Left cardiac atrium (tissue), 4 donors: ENCODE measurements at places on chromosomes 2 and 18. TPM values are rescaled to one million over a fixed set of nuclear protein-coding genes. Genes with fewer than 3 reads are reported as not detected.

GRCh38 chr2:102057502-102058292 is 65.9 kb downstream of the IL1R2 start:
- peak; percentile 79 for DNase-seq

- DNase-seq: no peak
Measured at GRCh38 chr2:71281950-71282349, 49.6 kb upstream of the ZNF638 start.

DNA sequence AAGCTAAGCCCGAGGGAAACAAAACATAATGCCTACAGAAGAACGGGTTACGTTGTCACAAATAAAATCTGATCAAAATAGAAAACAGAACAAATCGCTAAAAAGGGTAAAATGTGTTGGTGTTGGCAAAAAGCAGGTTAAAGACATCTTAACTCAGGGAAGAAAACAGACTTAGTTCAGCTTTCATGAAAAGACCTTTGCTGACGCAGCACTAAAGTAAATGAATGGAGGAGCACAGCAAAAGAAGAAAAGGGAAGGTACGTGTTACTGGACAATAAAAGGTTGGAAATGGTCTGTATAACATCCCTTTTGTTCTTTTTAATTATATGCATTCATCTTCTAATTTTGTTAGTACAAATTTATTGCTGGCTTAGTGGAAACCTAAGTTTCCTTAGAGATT is 117.4 kb upstream of the DSEL start:
- DNase-seq: no peak

The SRD5A2 gene
- not detected for total RNA-seq

The AP1S3 gene
- 1.0 TPM for total RNA-seq

GRCh38 chr2:20453087-20453486 is 6.2 kb downstream of the RHOB start:
- no peak for DNase-seq

DNA sequence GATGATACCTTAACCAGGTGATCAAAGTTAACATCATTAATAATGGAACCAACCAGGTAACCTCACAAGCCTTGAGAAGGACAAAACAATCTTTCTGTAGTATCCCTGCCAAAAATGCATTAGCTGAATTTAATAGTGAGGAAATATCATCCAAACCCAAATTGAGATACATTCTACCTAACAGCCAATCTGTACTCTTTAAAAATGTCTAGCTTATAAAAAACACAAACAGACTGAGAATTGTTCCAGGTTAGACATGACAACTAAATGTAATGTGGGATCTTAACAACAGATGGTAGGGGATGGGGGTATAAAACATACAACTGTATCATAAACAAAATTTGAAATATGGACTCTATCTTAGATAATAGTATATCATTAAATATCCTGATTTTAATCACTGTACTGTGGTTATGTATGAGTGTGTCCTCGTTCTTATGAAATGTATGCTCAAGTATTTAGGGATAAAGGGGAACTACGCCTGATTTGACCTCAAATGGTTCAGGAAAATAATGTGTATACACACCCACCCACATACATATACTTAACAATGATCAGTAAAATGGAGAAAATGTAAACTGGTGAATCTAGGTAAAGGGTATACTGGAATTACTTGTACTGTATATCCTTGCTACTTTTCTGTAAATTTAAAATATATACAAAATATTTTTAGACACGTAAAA is 1.7 kb downstream of the FANCL start:
- no peak for DNase-seq

The DSC3 gene
- total RNA-seq: 0.86 TPM

DNA sequence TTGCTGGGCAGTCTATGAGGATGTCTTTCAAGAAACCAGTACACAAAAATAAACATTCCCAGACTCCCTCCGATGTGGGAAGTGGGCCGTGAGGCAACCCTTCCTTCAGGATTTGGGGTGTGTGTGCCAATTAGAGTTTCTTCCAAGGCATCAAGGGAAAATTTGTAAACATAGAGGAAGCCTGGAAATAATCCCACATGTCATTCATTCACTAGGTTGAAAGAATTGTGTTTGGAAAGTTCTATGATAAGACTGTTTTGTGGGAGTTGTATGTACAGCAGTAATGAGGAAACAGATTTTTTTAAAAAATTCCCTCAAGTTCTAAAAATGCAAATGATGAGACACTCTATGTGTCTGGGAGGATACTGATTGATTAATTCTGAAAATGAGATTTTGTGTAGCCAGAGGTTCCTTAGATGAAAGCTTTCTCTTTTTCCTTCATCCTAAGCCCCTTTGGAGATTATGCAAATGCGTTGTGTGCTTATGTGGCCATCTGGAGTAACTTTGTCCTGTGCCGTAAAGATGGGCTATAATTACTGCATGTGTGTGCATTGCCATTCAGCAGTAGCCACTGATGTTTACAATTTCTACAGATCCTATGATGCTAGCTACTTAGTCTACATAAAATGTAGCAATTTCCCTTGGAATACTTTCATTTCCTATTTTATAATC is 107.8 kb upstream of the TPO start:
- no peak for DNase-seq

GRCh38 chr2:38430597-38431207 is 53.6 kb upstream of the ATL2 start:
- no peak for DNase-seq

- no peak for DNase-seq
Measured at GRCh38 chr2:70240599-70240998, 7.8 kb downstream of the TIA1 start.

GRCh38 chr2:206256706-206257205 is 17.7 kb upstream of the ZDBF2 start:
- no peak for DNase-seq

The SLC8A1 gene
- 590 TPM for total RNA-seq

The SLC9A4 gene
- not detected for total RNA-seq

DNA sequence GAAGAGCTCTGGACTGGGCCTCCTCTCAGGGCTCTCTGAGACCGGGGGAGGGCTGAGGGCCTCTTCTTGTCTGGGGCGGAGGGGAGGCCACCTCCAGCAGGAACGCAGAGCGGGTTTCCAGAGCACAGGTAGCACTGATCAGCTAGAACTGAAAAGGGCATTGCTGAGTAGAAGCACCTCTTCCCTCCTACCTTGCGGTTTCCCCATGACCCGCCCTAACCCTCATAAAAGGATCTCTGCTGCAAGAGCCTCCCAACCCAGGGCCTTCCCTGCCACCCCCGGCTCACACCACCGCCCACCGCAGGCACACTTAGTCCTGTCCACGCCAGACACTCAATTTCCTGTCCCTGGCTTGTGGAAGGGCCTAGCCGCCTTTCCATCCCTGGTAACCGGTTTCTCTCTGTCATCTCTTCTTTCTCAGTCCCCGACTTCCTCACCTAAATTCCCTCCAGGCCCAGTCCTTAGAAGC is 966 bp downstream of the ADCY3 start:
- no peak for DNase-seq

- DNase-seq: no peak
Measured at GRCh38 chr2:239994086-239994485, 31.1 kb downstream of the NDUFA10 start.

DNA sequence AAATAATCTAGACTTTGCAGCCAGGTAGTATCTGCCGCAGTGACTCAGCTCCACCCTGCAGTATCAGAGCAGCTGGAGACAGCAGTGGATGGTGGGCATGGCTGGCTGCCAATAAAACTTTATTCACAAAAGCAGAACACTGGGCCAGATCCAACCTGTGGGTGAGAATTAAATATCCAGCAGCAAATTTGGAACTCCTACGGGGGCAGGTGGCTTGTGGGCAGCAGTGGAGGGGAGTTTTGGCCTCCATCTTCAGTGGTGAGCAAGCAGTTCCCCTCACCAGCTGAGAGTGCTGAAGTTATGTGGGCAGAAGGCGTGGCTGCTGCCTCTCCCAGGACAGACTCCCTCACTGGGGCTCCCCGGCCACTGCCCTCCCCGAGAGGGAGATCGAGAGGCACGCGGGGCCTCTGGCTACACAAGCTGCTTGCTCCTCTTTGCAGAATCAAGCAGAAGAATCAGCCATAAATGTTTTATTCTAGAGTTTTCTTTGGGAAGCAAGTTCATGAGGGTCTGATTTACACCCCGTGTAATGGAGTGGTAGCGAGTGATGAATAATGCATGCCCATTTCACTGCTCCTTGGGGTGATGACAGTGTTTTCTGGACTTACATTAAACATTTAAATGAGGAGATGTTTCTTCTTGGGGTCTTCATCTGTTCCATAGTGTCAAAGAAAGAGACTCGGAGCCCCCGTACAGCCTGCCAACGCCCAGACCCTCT is 204.3 kb downstream of the SEPTIN10 start:
- DNase-seq: no peak

The CABLES1 gene
- 20.4 TPM for total RNA-seq

DNA sequence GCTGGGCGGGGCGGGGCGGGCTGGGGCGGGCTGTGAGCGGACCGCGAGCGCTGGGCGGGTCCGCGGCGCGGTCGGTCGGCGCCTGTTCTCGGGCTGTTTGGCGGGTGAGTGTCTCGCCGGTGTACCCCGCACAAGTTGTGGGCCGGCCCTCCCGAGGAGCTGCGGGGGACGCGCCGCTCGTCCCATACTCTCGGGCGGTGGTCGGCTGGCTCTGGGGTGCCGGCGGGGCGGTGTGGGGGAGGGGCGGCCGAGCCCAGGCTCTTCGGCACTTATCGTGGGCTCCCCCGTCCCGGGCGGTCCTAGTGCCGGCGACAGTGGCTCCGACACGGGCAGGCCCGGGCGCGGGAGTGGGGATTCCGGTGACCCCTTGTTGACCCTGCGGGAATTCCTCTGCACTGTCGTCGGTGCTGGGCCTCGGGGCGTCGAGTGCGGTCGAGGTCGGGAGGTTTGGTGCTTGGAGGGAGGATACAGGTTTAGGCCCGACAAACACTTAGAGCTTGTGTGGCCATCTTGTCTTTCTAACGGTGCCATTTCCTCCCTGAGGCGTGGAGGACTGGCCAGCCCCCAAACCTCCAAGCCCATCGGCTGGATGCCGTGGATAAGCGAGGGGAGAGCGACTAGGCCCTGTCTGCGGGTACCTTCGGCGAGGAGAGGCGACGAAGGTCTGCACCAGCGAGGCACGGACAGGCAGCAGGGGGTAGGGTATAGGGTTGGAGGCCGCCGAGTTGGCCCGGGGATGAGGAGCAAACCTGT is at the start of gene SEPTIN2:
Gene SEPTIN2, plus strand, starts transcription at position 47 of the 753 bp plus-strand sequence. CDS start 8,308 bp downstream, outside the sequence.
- DNase-seq: peak; percentile 85

GRCh38 chr2:70128005-70128404 is 40.7 kb downstream of the PCBP1 start:
- DNase-seq: no peak

The GNAL gene
- total RNA-seq: 3.0 TPM

DNA sequence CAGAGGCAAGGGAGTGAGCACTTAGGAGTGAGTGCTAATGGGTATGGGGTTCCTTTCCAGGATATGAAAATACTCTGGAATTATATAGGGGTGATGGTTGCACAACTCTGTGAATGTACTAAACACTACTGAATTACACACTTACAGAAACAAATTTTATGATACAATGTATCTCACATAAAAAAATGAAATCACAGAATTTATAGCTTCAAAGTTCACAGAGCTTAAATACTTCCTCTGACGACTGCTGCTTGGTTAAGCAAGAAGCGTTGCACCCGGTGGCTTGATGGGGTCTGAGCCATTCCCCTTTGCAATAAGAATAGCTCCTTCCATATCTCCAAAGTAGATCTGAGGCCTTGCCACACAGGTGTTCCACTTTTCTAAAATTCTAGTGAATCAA is 835.1 kb downstream of the TSN start:
- DNase-seq: no peak

DNA sequence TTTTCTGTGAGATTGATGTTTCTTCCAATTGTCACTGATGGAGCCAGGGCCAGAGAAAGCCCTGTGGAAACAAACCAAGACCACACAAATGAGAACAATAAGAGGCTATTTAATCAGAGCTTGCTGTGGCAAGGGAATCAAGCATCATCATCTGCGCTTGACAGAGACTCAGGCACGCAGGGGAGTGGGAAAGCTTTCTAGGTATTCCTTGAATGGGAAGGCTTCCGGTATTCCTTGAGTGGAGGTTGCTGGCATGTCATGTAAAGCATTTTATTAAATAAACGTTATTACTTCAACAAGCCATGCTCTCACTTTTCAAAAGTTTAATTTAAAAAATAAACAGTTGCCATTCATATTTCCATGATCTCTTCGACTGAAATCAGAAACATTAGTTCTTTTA is 194.6 kb upstream of the SYT4 start:
- no peak for DNase-seq

DNA sequence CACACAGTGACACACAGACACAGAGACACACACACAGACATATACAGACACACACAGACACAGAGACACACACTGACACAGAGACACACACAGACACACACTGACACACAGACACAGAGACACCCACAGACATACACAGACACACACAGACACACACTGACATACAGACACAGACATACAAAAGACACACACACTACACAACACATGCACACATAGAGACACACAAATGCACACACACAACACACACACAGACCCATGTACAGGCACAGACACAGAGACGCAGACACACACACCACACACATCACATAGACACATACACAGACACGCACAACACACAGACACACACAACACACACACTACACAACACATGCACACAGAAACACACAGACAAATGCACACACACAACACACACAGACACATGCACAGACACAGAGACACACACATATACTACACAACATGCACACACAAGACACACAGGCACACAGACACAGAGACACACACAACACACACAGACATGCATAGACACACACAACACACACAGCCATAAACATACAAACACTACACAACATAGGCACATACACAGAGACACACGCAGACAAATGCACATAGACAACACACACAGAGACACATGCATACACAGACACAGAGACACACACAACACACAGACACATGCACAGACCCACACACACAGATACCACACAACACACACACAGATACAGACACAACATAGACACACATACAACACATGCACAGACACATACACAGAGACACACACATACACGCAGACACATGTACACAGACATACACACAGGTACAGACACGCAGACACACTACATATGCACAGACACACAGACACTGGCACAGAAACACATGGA is 120.5 kb downstream of the BCL2 start:
- no peak for DNase-seq

DNA sequence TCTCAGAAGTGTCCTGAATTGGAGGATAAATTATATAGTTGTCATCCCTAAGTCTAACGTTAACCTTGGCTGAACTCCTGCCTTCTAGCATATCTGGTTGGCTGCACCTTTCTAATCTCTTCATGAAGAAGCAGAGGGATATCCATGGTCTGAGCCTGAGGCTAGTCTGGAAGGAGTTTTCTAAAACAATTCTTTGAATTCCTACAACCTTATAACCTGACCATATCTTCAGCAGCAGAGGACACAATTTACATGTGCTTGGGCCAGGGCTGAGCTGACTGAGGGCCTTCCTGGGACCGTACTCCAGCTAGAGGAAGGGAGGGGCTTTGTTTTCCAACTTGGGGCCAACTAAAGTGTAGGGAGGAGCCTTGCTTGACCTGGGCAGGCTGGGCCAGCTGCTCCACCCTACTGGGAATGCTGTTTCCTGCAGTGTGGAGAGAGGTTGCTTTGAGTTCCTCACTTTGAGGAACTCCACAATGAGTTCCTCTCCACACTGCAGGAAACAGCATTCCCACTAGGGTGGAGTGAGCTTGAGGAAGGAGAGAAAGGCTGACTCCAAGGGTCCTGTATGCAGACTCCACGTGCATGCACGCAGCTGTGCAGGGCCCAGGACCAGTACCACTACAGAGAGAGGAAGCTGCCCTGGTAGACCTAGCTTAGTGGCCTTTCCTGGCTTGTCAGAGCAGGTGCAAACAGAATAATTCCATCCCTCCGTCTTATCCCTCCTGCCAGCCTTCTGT is 19.6 kb downstream of the CEP68 start:
- DNase-seq: peak; percentile 51
